ENCODE measurements at places on chromosomes 5 and 9.

GRCh38 chr5:36150676-36151433 lies 832 bp downstream of the LMBRD2 start:
- no peak for DNase-seq

GRCh38 chr9:110283751-110284150 lies 27.4 kb upstream of the TXN start:
- DNase-seq, result no peak

- no peak for DNase-seq
These were observed 80.5 kb upstream of the EPB41L4B start for GRCh38 chr9:109401169-109401989.

DNA sequence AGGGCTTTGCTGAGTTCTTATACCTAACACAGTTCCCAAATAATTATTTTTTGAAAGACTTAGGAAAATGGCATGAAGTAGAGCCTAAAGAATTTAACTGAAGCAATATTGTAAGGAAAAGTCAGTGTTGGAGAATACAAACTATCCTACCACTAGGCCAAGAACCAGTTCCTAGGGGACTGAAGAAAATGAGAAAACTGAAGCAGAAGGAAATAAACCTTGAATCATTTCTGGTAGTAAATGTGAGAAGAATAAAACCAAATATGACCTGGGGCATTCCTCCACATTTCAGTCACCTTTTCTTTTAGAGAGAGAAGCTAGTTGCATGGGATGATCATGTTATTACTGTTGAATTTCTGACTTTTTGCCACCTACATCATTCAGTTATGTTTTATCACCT lies 1393.9 kb upstream of the C9orf72 start:
- no peak for DNase-seq

GRCh38 chr5:115423051-115423450 lies 121.5 kb downstream of the FEM1C start:
- no peak for DNase-seq

DNA sequence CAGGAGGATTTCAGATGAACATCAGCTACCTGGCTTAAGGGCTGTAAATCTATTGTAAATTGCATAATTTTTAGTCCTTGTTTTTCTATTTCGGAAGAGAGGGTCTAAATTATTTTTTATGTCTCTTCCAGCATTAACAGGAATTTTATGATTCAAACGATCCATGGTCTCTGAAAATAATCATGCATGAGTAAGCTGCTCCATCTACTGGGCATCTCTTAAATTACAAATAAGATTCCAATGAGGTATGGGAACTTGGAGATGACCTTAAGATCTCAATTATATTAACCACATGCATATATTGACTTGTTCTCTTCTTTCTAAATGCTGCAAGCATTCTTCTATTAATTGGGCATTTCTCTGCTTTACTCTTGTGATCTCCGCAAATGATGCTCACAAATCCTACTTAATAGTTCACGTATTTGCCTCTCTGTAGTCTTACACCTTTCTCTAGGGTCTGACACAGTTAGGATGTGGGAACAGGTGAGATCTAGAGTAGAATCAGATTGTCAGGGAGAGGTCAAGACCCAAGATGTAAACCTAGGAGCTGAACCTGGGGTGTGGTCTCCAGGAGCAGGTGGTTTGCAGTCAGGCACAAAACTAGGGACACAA lies 86.9 kb downstream of the NUDT12 start:
- DNase-seq, result no peak

- no peak for DNase-seq
These were observed 161.8 kb upstream of the CLINT1 start for GRCh38 chr5:158020555-158021418.
